ENCODE measurements at places on chromosomes 2 and 18.

DNA sequence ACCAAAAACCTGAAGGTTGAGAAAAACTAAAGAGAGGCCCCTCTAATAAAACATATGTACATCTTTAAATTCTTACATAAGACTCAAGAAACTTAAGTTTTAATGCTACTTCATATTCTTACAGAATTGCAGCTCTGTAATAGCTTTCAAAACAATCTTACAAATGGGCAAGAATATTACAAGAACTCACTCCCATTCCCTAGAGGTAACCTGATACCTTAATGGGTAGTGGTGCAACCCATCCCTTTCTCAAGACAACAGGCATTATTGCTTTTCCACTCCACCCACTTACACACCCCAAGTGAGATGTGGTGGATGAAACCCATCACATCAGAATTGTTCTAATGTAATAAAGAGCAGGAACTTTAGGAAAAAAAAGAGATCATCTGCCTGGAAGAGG is 103.7 kb downstream of the RBMS1 start:
- DNase-seq = no peak

DNA sequence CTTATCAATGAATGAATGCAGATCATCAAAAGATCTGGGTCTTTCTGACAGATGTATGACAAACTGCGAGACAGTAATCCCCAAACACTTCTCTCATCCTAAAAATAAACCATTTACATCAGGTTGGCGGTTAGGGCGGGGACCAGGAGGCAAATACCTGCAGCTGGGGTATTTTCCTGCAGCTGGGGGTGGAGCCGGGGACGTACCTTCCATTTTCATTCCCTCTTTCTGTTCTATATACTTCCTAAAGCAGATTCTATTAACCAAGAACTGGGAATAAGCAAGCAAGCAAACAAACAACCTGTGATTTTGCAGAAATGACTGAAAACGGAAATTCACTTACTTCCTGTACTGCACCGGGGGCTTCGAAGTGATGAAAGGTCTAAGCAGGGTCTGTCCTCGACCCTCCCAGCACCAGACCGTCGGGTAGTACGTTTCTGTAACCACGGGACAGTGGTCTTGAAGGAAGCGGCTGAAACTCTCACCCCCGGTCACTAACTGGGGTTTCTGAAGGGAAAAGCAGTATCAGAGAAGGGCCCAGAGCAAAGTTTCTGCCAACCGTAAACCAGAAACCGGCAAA is 1.2 kb downstream of the ABHD3 start:
- DNase-seq = no peak

DNA sequence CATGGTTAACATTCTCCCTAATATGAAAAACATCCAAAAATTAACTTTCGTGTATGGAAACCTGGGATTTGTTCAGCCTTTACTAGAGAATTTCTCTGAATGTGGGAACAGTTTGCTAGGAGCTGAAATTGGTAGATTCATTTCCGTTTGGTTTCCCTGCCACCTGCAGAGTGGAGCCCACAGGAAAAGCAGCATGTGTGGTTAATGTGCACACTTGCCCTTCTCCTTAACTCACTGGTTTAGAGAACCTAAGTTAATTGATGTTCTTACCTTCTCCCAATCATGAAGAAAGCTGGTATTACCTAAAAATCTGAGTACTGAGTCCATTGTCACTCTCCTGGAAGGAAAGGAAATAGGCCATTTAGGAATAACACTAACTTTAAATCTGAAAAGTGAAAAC is 37.6 kb upstream of the ASXL3 start:
- DNase-seq = no peak

DNA sequence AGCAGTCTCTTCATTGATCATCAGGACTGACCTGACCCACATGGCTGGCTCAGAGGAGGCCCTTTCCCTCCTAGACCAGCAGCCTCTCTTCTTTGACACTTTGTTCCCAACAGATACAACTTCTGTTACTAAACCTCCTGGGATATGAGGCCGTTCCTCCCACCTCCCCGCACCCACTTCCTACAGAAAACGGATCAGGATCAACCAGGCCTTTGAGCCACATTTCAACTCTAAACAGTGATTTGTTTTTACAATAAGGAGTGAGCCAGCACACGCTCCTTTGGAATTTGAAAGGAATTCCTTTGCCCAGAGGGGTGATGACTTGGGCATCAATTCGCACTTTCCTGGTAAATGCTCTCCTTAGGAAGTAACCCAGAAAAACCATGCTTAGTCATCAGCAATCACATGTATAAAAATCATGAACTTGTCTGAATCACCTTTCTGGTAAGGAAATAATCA is 180.4 kb downstream of the FAM124B start:
- DNase-seq = no peak

- DNase-seq = no peak
Measured at GRCh38 chr2:23237147-23237546, 147.8 kb upstream of the KLHL29 start.

- DNase-seq = no peak
Measured at GRCh38 chr18:42413870-42414269, 458.8 kb downstream of the PIK3C3 start.

DNA sequence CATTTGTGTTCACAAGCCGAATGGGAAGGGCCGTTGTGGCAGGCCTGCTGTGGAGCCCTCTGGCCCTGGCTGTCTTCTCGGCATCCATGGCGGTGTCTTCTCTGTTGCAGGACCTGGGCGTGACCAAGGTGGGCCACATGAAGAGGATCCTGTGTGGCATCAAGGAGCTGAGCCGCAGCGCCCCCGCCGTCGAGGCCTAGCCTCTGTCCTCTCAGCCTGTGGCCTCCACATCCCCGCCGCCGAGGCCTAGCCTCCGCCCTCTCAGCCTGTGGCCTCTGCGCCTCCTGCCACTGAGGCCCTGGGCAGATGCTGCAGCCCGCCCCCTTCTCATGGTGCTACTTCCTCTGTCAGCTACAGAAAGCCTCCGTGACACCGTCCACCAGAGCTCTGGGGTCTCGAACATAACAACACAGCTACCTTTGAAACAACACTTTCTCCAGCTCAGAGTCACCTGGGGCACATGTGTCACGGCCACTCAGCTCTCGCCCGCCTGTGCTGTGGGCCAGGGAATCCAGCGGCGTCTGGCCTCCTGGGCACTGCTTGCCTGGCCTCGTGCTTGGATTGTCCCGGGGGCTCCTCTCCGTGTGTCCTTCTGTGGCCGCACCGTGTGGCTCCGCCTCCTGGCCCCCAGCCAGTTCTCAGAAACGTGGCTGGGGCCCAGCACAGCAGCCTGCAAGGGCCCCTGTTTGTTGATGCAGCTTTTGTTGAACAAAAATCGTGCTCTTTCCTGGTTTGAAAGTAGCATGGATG is 97.1 kb downstream of the USP40 start:
- no peak for DNase-seq

Measured in stimulated activated CD8-positive, alpha-beta memory T cell treated with anti-CD3 and anti-CD28 coated beads, Interleukin-15, amount 100 ng/mL, for 24 hours (primary cell).